ENCODE measurements at places on chromosomes 11 and 22.

DNA sequence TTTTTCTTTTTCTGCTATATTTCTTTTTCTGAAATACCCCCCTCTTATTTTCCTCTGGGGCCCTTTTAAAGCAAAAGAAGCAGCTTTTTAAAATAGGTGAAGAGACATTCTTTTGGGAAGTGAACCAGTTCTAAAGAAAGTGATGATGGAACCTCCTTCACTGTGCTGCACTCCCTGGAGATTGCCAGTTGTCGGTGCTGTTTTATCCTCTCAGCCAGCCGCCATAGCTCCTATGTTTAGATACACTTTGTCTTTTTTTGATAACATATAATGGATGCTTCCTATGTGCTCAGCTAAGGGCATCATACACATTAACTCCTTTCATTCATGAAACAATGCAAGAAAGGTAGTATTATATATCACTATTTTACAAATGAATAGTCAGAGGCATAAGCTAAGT lies 14.0 kb downstream of the CFAP300 start:
- DNase-seq: no peak

DNA sequence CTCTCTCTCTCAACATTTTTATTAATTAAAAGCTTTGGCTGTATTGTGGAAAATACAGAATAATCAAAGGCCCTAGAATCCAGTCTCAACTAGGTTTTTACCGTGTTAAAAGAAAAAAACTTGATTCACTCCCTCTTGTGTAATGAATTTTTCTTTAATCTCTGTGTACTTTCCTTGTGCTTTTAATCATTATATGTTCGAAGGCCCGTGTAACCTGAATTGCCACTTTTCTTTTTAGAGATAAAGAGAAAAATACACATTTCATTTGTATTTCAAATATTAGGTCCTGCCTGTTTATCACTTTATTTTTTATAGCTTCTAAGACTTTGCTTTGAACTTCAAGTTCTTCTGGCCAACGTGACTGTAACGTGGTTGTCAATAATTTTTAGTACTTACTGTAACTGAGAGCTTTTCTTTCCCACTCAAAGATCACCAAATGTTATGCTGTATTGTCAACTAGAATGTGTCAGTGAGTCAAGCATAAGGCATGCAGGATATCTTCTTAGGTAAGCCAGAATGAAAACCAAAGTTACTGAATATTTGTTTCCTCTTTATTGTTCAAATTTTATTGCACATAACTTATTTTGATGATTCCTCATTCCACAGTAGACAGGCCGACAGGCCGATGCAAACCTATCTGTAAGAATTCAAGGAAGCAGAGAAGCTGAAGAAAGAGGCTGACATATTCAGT lies 23.3 kb upstream of the FAR1 start:
- no peak for DNase-seq

DNA sequence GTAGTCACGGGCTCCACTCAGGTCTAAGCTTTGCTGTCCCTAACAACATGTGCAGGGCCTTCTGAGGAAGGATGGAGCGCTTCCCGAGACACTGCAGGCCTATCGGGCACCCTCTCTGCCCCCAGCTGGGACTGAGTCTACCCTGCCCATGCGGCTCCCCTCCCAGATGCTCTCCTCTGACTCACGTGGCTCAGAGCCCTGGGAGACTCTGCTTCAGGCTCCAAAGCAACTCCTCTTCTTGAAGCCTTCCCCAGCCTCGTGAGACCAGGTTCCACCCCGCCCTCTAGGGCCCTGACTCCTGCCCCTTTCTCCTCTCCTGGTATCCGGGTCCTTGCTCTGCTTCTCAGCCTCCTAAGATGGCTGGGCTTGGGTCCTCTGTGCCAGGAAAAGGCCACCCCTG lies 28.4 kb upstream of the ARFGAP3 start:
- no peak for DNase-seq

DNA sequence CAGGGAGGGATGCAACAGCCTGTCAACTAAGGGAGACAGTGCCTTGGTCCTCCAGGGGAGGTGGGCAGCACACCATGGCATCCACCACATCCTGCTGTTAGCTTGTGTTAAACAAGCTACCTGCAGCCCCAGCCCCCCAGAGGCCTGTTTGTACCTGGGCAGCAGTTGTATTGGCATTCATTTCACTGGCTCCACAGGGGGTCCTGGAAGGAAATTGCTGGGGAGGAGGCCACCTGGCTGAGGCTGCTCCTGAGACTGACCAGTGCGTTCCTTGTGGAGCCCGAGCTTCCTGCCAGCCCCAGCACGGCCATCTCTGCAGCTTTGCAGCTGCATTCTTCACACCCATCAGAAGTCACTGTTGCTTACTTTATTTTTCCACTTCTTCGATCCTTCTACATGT lies 479.9 kb downstream of the INSC start:
- no peak for DNase-seq

DNA sequence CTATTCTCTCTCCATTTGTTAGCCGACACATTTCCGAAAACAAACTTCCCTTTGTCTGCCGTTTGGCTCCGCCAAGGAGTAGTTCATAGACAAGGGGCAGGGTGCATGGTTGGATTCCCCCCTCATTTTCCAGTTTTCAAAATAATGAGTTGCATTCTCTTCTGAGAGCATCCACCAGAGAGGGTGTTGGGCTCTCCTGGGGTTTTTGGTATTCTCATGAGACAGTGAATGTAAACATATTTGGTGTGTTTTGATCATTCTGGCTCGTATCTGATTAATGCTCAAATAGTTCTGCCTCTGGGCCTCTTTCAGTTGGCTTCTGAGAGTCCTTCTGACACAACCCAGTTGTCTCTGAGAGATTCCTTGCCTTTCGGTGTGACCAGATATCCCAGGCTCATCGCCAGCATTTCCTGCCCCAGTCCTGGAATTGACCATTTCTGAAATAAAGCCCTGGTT lies 21.7 kb downstream of the GRAMD4 start:
- DNase-seq: no peak

DNA sequence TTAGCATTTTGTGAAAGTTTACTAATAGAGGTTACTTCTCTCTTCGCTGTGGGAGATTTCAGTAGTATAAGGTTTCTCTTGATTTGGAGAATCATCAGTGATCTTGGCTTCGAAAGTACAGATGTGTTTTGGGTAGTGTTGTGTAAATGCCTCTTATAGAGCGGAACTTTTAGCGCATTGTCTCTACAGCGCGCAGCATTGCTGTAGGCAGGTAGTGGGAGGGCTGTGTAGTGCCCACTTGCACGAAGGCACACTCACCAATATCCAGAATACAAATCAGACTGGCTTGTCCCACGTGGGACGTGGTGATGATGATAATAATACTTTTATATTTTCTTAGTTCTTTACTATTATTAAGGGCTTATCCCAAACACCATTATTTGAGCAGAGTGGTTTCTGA lies 51.4 kb downstream of the FAM83F start:
- no peak for DNase-seq

GRCh38 chr11:37598381-37598780 lies 1000.3 kb upstream of the RAG2 start:
- DNase-seq: no peak

DNA sequence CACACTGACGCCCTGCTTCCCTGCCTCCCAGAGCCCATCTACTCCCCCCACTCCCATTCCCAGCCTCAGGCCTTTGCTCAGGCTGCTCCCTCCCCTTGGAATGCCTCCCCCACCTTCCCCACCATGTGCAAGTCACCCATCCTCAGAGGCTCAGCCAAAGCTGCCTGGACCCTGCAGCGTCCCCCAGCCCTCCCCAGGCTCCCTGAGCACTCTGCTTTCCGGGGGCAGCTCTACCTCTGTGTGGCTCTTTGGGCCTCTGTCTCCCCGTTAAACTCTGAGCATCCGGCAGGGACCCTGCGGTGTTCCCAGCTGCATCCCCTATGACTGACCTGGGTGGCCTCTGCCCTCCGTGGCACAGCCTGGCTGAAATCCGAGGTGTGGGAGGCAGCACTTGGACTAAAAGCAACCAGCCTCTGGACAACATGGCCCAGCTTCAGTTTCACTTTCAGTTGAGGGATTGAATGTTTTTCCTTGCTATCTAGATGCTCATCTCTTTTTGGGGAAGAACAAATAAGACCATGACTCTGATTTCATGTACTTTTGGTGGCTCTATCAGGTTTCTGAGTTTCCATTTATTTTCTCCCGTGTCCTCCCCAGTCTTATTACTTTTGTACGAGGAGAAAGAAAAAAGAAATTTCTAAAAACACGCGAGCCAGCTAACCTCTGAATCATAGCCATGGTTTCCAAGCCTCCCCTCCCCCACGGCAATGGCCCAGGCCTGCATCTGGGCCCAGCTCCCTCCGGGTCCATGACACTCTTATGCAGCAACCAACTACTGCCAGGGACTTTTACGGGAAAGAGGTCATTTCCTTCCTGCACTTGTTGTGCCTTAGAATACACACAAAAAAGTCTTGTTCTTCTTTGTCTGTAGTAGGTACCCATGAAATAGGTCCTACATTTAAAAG lies 3.8 kb downstream of the APOL3 start:
- DNase-seq: peak; percentile 77

DNA sequence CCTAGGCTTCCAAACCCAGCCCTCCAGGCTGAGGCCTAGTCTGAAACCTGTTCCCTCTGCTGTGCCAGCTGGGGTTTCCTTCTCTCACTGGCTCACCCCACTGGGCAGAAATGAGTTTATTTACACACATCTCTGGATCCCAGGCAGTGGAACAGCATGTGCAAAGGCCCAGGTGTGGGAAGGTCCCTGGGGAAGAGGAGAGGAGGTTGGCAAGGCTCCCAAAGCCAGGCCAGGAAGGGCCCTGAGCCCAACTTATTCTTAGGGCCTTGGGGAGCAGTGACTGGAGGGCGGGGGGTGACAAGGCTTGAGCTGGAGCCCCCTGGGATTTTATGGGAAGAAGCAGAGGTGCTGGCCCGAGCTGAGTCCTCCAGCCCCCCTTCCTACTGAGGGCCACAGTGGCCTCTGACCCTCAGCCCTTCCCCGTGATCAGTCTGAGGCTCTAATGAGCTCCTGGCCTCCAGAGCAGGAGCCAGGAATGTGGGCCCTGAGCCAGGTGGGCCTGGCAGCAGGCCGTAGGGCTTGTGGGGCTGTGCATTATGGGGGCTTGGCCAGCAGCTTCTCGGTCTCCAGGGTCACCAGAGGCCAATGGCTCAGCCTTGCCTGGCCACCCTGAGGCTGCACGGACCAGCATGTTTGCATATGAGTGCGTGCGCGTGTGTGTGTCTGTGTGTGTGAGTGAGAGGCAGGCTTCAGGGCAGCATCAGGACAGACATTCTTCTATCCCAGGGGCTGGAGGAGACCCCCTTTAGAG lies 2.9 kb downstream of the MYO7A start:
- no peak for DNase-seq

Measured in lower lobe of right lung (tissue), 2 donors.